Left colon (tissue), 2 donors: ENCODE measurements at places on chromosomes 2 and 18. TPM values are rescaled to one million over a fixed set of nuclear protein-coding genes. Genes with fewer than 3 reads are reported as not detected.
A peak's percentile ranks its signal among the peaks of the same experiment; 100 is the strongest.

The CERKL gene
- not detected for total RNA-seq

DNA sequence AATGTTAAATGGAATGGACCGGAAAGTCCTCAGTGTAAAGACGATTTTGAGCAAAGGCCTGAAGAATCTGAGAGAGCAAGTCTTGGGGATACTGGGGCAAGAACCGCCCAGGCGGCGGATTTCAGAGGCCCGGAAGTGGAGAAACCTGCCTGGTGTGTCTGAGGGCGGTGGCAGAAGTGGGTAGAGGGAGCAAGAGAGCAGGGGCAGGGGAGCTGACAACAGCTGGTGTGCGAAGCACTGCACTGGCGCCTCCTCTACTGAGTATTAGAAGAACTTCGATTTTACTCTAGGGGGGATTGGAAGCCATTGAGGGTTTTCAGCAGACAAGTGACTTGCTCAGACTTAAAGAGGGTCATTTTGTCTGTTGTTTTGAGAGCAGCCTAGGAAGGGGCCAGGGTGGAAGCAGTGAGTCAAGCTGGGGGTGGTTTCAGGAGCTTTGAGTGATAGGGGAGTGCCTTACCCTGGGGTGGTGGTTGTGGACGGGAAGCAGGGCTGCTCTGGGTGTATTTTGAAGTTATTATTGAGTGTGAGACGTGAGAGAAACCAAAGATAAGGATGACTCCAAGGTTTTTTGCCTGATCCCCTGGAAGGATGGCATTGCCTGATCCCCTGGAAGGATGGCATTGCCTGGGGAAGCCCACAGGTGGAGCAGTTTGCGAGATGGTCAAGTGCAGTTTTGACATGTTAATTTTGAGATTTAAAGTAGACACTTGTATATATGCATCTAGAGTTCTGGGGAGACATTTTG, 52.5 kb downstream of the ZNF236 start:
- DNase-seq = no peak

The PPP4R3B gene
- total RNA-seq = 64.7 TPM

DNA sequence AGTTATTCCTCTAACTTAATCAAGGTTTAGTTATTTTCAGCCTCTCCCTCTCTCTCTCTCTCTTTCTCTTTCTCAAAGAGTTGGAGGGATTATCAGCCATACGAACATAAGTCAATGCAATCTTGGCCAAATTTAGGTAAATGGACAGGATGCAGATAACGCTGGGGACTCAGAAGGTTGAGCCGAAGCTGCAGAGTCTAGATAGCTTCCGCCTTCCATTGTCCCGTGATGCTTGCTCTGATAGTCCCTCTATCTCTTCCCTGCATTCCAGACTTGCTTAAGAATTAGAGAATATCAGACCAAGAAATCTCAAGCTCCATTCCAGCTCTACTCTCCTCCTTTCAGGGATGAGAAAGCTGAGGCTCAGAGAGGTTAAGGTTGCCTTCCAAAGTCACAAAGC, 502.8 kb upstream of the TNP1 start:
- no peak for DNase-seq

GRCh38 chr2:191025135-191025534, 11.2 kb upstream of the STAT1 start:
- no peak for DNase-seq

DNA sequence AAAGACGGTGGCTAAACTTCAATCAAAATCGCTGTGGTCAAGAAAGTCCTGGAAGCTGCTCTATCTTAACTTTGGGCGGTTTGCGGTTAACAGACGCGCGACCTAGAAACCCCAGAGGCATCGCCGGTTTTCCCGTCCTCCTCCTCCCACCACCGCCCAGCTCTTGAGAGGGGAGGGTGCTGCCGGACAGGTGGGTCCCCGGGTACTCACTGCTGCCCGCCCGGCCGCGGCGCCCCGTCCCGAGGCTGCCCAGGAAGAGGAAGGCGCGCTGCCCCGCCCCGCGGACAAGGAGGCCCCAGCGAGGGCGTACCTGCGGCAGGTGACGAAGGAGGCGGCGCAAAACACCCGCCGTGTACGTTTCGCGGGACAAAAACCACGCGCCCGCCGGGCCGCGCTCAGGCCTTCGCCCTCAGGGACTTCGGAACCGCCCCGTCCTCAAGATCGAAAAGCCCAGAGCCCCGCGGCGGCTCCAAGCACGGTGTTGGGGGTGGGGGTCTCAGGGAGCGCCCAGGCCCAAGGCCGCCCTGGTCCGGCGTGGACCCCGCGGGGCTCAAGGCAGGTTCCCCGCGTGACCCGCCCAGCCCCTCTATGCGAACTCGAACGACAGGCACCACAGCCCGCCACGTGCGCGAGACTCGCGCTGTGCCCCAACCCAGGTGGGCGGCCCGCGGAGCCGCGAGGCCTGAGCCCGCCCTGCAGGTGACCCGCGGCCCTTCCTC, at the start of gene SH3YL1:
SH3YL1 (minus strand) TSS at position 259 of the 719 bp plus-strand sequence; CDS start at position 211, 48 bp downstream.
- DNase-seq = peak; percentile 90

DNA sequence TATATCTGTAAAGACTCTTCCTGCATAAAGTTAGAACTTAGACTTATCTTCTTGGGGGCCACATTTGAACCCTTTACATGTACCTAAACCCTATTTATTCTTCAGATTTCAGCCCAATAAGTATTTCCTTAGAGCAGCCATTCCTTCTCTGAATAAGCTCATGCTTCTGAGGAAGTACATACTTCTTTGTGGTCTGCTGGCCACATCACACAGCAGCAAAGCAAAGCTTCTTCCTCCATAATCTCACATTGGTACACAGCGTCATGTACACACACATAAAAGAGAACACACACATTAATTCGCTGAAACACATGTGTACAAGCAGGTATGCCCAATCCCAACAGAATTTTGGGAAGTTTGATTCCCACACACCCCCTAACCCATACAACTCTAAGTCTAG, 331.0 kb downstream of the CDH2 start:
- no peak for DNase-seq

The ECEL1 gene
- not detected for total RNA-seq

The AMMECR1L gene
- 13.8 TPM for total RNA-seq

The C2orf80 gene
- not detected for total RNA-seq

DNA sequence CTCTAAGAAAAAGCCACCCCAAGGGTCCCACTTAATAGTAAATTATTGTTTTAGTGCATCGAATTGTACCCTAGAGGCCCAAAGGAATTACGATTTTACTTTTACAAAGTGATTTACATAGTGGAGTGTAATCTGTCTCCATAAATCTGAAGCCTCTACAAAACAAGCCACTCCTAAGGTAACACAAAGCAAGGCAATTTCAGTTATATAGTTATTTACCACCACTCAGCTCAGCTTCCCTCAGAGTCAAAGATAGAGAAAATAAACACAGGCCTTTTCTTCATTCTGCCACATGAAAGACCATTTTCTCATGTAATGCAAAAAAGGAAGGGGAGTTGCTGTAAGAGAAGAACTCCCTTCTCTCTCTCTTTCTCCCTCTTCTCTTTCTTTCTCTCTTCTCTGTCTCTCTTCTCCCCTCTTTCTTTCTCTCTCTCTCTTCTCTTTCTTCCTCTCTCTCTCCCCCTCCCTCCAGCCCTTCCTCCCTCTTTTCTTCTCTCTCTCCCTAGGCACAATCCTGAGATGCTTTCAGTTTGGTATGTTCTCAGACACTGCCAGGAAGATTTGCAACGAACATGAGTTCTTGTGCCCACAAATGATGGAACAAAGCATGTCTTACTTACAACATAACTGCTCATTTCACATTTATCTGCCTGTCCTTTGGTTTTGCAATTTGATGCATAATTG, 264.5 kb downstream of the BCL2 start:
- no peak for DNase-seq

DNA sequence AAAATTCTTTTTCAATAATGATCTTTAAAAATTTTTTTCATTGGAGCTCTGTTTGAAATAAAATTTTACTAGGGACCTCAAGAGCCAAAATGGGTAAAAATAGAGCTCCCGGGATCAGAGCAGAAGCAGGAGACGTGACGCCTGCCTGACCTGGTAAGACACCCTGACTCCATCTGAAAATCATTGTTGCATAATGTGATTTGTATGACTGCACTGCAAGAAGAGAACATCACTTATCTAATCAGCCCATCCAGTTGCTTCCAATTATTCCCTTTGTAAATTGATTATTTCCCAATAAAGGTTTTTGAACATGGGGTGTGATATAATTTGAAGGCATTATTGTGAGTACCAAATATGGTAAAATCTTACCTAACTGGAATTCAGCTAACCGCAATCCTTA, 17.1 kb upstream of the TAF1B start:
- no peak for DNase-seq

GRCh38 chr18:35029103-35029502, 12.1 kb upstream of the MAPRE2 start:
- DNase-seq = no peak

DNA sequence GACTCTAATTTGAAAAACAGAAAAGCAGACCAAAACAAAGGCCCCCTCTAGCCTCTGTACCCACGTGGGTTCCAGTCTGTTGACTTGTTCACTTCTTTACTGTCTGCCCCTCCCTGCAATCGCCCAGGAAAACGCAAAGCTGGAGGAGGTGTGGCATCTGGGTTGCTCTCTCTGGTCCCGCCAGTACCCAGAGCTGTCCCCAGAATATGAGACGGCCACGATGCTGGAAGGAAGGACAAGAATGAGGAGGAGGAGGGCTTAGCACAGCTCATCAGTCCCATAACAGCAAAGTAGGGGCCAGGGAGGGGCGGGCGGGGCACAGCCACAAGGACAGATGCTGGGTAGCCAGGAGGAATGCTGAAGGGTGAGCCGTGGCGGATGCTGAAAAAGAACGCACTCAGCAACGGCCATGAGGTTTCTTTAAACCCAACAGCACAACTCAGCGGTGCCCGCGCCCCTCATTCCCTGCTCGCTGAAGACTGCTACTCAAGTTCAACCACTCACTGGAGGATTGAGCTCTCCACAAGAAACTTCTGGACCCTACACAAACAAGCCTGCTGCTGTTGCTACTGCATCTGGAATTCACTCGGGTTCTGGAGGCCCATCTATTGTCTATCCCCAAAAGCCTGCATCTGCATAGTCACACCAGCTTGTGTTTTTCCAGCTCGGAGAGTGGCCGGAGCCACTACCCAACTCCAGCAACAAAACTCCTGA, 187.7 kb downstream of the HDAC4 start:
- no peak for DNase-seq

The ITPRIPL1 gene
- 0.58 TPM for total RNA-seq

DNA sequence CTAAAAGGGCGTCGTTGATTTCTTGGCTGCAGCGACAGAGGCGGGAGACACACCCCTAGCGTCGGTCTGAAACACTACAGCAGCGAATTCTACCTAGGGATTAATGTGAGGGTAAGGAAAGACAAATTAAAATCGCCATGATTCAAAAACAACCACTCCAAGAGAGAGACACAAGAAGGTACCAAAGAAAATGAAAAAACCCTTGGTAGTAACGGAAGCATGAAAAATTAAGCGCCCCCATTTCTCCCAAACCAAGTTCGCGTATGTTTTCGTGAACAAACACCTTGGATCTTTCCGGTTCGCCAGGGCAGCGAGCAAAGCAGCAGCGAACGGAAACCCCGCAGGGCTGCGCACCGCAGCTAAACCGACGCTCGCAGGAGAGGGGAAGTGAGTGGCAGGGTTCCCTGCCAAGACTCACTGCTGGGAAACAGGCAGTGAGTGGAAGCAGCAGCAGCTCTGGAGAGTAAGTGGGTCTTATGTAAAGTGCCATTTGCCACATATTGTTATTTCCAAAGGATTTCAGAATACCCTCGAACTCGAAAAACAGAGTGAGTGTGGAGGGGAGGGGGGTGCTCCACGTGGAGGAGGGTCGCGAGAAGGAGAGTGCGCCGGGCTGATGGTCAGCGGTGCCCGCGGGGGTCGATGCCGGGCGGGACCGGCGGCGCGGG, 1.0 kb downstream of the PPP3R1 start:
- DNase-seq = peak; percentile 80

The ZAP70 gene
- total RNA-seq = 2.9 TPM

- no peak for DNase-seq
These were observed 75.1 kb upstream of the PARD3B start for GRCh38 chr2:204470178-204470620.

DNA sequence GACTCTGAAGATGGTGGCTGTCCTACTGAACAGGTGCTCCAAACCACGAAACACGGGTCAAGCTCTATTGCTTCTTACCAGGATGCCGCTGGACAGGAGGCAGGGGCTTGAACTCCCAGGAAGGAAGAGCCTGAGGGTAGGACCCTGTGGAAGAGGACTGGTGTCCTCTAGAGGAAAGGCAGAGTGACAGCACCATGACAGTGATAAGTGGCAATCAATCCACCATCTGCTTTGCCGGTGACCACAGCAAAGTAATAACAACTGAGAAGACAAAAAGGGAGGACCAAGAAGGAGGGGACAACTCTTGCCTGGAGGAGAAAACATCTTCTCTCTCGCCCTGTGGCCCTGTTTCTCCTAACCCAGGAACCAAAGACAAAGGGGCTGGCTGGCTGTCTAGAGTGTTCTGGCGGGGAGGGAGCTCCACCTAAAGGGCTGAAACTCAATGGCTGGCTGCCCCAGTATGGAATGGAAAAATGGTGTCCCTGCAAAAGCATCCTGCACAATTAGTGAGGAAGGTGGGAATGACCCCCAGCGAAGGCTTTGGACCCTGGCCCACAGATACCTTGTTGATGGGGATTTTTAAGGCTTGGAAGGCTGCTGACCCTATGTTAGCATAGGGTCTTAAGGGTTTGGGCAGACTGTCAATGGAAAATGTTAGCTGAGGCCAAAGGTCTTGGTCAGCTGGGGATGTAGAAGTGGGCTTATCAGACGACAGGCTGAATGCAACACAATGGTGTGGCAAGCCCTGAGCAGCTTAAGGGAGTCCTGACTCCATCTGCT, 35.4 kb downstream of the PROC start:
- no peak for DNase-seq

DNA sequence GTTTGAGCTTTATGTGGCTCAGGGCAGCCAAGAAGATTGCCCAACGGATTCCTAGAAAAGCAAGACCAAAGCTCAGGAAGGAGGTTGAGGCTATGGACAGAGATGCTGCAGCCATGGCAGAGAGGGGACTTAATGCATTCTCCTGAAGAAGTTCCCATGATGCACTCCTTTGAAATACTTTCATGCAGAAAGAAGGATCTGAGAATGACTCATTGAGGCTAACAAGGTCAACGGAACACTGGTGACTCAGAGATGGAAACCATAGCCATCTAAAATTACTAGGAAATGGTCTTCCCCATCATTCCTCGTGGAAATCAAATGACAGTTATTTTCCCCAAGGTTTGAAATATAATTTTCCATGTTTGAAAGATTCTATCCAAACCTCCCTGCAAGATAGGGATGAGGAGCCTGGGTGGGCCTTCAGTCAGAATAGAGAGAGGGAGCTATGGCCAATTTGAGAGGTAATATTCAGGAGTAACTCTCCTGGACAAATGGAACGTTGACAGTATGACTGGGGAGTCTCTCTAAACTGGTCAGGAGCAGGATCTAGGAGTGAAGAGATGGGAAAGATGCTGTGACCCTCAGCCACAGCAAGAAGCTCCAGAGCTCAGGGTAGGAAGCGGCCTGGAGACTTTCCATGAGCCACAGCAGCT, 63.0 kb downstream of the REEP1 start:
- DNase-seq = no peak

GRCh38 chr2:71631411-71631931, 178.1 kb downstream of the DYSF start:
- DNase-seq = no peak

The ACTR2 gene
- total RNA-seq = 319 TPM

The CYP27C1 gene
- total RNA-seq = 0.12 TPM

GRCh38 chr18:74284980-74285355, 6.8 kb downstream of the CYB5A start:
- no peak for DNase-seq
